Left ventricle myocardium superior (tissue), 1 donor: ENCODE measurements at places on chromosomes 16 and 17.
A peak's percentile ranks its signal among the peaks of the same experiment; 100 is the strongest.

DNA sequence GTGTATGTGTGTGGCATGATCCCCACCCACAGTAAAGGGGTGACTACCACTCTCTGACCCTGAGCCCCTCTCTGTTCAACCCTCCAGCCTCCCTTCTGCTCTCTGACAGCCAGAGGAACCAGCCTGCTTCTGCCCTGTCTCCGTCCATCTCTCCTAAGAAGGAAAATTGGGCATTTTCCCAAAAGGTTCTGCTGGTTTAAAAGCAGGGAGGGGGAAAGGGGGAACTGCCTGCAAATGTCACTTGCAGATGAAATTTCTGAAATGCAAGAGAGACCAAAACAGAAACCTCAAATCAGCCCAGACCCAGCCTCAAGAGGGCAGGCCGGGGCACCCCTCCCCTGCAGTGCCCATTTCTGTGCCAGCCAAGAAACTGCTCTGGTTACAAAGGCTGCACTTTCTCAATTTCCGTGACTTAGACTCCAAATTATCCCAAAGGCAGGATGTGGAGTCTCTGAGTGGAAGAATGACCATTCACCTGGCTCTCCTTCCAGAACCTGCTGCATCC lies 197.9 kb downstream of the RBFOX3 start:
- no peak for DNase-seq

DNA sequence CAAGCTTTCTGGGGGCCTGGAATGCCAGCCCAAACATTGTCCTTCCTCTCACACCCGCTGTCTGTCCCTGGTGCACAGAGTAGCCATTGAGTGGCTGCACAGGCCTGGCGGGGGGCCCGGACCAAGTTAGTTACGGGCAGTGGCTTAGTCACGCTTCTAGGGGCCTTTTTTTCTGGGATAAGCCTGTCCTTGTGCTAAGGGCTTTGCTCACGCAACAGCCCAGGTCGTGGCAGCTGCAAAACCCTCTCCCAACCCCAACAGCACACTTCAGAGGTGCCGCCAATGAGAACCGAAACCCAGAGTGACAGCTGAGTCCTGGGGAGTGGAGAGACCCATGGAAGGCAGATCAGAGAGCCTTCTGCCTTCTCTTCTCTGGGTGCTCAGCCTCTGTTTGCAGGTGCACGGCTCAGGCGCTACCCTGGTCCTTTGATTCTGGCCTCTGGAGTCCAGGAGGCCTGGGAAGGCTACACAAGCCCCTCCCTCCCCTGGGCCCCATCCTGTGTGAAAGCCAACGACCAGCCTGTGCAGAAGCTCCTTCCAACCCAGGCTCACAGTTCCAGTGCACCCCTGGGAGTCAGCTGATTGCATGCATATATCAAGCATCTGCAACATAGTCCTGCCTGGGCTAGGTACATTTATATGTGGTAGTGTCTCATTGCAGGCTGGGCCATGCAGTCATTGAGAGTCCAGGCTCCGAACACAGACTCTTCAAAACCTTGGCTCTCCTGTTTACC lies 9.1 kb downstream of the WSCD1 start:
- no peak for DNase-seq

DNA sequence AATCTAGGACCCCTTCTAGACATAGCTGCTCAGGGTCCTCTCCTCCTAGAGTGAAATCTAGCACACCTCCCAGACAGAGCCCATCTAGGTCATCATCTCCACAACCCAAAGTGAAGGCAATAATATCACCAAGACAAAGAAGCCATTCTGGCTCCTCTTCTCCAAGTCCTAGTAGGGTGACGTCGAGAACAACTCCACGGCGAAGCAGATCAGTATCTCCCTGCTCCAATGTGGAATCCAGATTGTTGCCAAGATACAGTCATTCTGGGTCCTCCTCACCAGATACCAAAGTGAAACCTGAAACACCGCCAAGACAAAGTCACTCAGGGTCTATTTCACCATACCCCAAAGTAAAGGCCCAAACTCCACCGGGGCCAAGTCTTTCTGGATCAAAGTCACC lies 10.7 kb downstream of the SRRM2 start:
- no peak for DNase-seq

- DNase-seq: peak; percentile 74
Measured at GRCh38 chr17:64357191-64357981, 33.3 kb downstream of the PECAM1 start.

- DNase-seq: no peak
Measured at GRCh38 chr16:84931506-84931905, 79.8 kb downstream of the ZDHHC7 start.

DNA sequence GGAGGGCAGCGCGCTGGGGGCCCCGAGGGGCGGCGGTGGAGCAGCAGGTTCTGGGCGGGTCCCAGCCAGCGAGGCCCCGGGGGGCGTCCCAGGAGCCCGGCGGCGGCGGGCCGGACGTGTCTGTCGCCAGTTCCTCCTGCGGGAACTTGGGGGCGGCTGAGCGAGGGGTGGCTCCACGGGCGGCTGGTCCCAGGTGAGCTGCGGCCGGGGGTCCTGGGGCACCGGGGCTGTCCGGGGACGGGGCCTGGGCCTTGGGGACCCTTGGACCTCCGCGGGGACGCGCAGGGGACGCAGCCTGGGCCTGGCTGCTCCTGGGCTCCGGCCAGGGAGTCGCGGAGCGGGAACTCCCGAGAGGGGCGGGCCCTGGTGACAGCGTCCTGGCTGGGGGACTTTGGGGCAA lies 54.2 kb upstream of the ZNF267 start:
- DNase-seq: no peak

- DNase-seq: no peak
Measured at GRCh38 chr17:55233840-55234239, 30.9 kb upstream of the HLF start.

DNA sequence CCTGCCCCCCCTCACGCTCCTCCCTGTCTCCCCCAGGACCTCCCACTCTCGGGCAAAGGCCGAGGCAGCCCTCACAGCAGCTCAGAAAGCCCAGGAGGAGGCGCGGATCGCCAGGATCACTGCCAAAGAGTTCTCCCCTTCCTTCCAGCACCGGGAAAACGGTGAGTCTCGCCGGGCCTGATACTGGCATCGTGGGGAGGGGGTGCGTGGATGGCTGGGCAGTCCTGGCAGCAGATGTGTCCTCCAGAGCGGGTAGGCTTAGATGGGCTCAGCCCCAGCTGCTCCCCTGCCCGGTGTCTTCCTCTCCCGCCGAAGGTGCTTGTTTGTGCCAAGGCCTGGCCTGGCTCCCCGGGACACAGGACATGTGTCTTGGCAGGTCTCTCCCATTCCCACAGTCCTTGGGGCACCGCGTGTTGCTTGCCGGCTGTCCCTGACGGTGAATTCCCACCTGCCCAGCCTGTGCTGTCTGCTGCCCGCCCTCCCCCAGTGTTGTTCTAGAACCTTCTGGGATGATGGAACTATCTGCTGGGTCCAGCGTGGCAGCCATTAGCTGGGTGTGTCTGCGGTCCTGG lies 81.6 kb downstream of the KLHDC4 start:
- DNase-seq: no peak

GRCh38 chr17:77489893-77490255 lies 349.1 kb downstream of the SEC14L1 start:
- peak; percentile 95 for DNase-seq

DNA sequence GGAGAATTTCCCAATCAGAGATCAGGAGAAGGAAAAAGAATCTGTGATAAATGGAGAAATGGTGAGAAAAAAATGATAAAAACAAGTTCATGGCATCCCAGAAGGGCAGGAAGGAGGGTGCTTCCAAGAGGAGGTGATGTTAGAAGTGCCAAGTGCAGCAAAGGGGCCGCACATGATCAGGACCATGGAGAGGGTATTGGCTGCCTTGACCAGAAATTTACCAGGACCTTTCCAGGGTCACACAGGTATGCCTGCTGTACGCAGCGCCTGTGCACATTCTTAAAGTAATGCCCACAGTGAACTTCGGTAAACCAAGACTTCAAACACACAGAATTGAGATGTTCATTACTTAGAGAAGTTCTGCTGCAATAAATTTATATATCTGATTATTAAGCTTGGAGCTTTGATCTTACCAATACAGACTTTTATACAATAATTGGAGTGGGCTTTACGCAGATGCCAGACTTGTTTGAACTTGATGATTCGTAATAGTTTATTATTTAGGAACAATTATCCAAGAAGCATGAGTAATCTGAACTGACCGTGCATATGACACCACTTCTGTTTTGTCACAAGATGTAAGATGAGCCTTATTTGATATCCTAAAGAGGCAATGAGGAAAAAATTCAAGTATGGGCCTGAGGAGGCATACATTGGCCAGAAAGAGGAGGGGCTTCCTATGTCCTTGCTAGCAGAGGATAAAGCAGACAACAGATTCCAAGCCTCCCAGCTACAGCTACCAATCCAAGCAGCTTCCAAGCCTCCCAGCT lies 2.2 kb upstream of the KRT33A start:
- DNase-seq: no peak

- no peak for DNase-seq
Measured at GRCh38 chr16:54953461-54953860, 22.8 kb downstream of the IRX5 start.

- no peak for DNase-seq
Measured at GRCh38 chr17:74490716-74491115, 24.3 kb downstream of the CD300A start.

DNA sequence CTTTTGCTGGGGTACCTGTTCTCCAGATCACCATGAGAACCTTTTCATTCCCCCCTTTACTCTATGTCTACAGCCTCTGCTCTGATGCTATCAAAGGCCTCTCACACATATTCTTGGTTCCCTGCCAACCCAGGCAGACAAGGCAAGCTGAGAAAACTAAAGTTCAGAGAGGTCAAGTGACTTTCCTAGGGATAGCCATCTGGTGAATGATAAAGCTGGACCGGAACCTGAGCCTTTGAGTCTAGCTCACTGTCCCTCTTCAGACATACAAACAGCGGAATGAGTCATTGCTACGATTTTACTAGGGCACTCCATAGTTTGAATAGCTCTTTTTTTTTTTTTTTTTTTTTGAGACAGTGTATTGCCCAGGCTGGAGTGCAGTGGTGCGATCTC lies 73.3 kb downstream of the XYLT1 start:
- no peak for DNase-seq

GRCh38 chr17:59093702-59094231 lies 12.9 kb downstream of the TRIM37 start:
- DNase-seq: peak; percentile 51

DNA sequence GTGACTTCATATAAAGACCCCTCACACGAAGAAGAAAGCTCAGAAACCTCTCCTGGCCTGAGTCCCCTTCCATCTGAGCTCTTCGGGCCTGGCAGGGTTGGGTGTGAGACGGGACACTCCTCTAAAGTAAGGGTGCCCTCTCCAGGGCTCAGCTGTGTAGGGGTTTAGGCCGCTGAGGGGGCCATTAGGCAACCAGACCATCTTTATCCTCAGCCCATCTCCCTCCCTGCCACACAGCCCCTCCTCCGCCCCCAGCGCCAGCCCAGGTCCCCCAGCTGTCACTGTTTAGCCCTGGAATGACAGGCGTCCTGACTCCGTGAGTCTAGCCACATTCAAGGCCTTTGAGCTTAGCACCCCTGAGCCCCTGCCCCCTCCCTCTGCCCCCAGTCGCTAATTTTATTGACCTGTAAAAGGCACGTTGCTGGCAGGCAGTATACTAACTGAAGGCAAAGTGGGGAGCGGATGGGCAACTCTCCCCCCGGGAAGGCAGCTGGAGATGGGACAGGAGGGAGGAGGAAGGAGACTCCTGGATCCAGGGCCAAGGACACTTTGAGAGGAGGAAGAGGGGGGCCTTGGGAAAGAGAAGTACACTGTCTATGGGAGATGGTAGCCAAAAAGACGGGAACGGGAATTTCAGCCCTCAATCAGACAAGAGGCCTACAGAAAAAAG lies 592 bp upstream of the ZNF385C start:
- no peak for DNase-seq

DNA sequence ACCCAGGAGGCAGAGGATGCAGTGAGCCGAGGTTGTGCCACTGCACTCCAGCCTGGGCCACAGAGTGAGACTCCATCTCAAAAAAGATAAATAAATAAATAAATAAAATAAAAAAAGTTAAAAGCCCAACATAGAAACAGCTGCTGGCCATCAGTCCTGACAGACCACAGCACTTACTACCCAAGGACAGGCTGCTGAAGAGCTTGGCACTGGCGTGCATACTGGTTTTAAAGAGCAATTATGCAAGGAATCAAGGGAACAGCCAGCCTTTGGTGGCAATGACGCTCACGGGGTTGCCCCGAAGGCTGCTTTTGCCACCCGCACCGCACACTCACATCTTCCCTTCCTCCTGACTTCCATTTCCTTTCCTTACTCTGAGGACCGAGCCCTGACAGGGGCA lies 4.2 kb downstream of the PLD6 start:
- peak; percentile 67 for DNase-seq

DNA sequence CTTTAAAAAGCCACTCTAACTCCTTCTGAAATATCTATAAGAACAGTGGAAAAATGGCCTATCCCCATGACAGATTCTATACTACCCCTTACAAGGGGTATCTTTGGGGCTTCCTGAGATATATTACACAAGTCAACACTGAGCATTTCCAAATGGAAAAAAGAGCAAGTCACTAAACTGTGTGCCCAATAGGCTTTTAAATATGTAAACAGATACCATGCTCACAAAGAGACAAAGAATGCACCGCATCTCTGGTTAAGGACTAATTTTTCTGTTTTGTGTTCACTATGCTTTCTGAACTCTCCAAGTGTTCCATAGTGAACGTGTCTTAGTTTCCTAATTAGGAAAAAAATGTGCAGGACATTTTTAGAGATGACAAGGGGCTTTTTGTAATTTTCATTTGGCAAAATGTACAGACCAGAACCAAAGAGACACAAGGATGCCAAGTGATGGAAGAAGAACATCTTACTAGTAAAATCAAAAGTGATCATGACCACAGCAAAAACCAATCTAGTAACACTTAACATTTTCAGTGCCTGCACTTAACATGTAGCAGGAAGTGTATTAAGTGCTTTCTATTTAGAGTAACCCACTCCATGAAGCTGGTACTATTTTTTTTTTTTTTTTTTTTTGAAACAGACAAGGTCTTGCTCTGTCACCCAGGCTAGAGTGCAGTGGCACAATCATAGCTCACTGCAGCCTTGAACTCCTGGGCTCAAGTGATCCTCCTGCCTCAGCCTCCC lies 21.5 kb downstream of the MYH11 start:
- no peak for DNase-seq

DNA sequence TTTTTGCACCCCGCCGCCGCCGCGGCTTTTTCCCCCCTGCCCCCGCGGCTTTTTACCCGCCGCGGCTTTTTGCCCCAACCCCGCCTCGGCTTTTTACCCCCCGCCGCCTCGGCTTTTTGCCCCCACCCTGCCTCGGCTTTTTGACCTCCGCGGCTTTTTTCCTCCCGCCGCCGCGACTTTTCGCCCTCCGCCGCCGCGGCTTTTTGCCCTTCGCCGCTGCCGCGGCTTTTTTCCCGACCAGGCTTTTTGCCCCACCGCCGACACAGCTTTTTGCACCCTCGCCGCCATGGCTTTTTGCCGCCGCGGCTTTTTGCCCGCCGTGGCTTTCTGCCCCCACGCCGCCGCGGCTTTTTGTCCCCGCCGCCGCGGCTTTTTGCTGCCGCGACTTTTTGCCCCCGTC lies 137.0 kb upstream of the TP53TG3D start:
- peak; percentile 23 for DNase-seq
